ENCODE measurements at places on chromosomes 1 and 21. TPM values are rescaled to one million over a fixed set of nuclear protein-coding genes. Genes with fewer than 3 reads are reported as not detected.
A peak's percentile ranks its signal among the peaks of the same experiment; 100 is the strongest.

KPRP gene
- total RNA-seq, result not detected

DNA sequence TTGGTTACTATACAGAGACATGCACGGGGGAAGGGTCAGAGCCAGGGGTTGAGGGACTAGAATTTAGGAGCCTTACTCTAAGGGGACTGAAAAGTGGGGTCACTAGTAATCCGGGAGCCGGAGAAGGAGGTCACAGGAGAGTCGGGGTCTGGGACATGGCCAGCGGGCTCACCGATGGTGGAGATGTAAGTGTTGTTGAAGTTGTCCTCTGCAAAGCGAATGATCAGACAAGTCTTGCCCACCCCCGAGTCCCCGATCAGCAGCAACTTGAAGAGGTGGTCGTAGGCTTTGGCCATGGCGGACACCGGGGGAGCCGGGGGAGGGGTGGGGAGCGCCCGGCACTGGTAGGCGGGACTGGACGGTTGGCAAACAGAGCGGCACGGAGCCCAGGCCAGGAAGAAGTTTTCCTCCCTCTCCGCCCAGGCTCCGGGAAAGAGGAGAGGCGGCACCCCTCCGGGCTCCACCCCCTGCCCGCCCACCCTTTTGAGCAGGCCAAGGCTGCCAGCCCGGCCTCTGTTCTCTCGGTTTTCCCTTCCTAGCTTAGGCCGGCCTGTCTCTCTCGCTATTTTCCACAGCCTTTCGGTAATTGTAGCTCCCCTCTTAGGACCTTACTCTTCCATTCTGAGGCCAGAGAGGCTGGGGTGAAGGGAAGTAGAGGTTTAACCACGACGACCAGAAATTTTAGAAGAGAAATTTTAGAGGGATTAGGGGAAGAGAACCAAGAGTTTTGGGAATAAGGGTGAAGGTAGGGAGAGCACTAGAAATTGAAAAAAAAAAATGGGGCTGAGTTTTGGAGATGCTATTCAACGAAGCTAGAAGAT, at the start of gene RAB13:
RAB13 (minus strand) TSS at position 399 of the 821 bp plus-strand sequence; CDS start at position 296, 103 bp downstream.
- DNase-seq, result peak; percentile 61

ARHGAP30 gene
- total RNA-seq, result 0.39 TPM

CGN gene
- 19.7 TPM for total RNA-seq

CLCA4 gene
- total RNA-seq, result not detected

CRNN gene
- total RNA-seq, result not detected

GRCh38 chr1:153545067-153546055, at the start of gene S100A4:
Gene S100A4, minus strand, starts transcription at chr1:153545806. Its CDS starts 1,012 bp downstream, at chr1:153544794.
- DNase-seq, result peak; percentile 87

DNA sequence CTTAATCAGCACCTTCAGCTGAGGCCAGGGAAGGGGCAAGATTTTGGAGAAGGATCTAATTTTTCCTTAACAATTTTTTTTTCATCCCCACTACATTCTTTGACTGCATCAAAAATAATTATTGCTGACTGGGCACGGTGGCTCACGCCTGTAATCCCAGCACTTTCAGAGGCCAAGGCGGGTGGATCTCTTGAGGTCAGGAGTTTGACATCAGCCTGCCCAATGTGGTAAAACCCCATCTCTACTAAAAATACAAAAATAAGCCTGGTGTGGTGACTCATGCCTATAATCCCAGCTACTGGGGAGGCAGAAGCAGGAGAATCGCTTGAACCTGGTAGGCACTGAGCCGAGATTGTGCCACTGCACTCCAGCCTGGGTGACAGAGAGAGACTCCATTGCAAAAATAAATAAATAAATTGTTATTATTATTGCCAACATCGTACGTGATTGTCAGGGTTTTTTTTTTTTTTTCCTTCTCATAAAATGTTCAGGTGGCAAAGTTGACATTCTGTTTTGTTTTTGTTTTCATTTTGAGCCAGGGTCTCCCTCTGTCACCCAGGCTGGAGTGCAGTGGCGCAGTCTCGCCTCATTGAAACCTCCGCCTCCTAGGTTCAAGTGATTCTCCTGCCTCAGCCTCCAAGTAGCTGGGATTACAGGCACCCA, 37.3 kb upstream of the MORC3 start:
- no peak for DNase-seq

All from HCT116 (cell line).